ENCODE measurements at places on chromosomes 7 and 10. TPM values are rescaled to one million over a fixed set of nuclear protein-coding genes. Genes with fewer than 3 reads are reported as not detected.

- no peak for DNase-seq
Measured at GRCh38 chr10:105279101-105279500, 638.0 kb downstream of the SORCS3 start.

GRCh38 chr7:109552017-109552416 is 982.3 kb downstream of the DNAJB9 start:
- no peak for DNase-seq

- DNase-seq, result no peak
Measured at GRCh38 chr7:22688084-22688483, 38.9 kb upstream of the IL6 start.

GRCh38 chr7:131031099-131031868 is 296.4 kb upstream of the MKLN1 start:
- no peak for DNase-seq

- DNase-seq, result no peak
Measured at GRCh38 chr7:138097064-138097741, 20.9 kb downstream of the AKR1D1 start.

- DNase-seq, result no peak
Measured at GRCh38 chr7:21417647-21418046, 10.2 kb upstream of the SP4 start.

GRCh38 chr7:40219917-40220316 is 85.1 kb downstream of the SUGCT start:
- DNase-seq, result no peak

DNA sequence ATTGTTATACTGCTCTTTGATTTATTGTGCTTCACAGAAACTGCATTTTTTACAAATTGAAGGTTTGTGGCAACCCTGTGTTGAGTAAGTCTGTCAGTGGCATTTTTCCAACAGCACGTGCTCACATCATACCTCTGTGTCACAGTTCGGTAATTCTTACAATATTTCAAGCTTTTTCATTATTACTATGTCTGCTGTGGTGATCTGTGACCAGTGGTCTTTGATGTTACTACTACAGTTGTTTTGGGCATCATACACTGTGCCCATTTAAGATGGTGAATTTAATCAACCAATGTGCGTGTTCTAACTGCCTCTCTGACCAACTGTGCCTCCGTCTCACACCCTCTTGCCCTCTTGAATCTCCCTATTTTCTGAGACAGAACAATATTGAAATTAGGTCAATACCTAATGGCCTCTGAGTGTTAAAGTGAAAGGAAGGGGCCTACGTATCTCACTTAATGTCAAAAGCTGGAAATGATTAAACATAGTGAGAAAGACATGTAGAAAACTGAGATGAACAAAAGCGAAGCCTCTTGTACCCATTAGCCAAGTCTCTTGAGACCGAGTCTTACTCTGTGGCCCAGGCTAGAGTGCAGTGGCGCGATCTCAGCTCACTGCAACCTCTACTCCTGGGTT is 20.2 kb upstream of the ASL start:
- DNase-seq, result no peak

GRCh38 chr7:111531993-111532392 is 30.3 kb downstream of the IMMP2L start:
- no peak for DNase-seq

DNA sequence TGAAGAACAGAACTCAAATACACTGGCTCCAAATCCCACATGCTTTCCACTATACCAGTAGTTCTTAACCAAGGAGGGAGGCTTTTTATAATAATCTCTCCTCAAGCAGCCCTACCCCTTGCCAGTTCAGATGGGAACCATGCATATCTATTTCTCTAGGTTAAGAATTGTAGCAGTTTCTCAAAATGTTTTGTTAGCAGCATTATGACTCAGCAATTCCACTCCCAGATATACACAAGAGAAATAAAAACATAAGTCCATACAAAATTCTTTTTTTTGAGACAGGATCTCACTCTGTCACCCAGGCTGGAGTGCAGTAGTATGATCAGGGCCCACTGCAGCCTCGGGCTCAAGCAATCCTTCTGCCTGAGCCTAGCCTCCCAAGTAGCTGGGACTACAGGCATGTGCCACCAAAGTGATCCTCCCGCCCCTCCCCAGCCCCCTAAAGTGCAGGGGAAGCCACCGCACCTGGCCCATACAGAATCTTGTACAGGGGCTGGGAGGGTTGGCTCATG is 18.1 kb downstream of the YWHAG start:
- DNase-seq, result no peak

GRCh38 chr7:94782777-94783176 is 124.6 kb upstream of the PPP1R9A start:
- no peak for DNase-seq

DNA sequence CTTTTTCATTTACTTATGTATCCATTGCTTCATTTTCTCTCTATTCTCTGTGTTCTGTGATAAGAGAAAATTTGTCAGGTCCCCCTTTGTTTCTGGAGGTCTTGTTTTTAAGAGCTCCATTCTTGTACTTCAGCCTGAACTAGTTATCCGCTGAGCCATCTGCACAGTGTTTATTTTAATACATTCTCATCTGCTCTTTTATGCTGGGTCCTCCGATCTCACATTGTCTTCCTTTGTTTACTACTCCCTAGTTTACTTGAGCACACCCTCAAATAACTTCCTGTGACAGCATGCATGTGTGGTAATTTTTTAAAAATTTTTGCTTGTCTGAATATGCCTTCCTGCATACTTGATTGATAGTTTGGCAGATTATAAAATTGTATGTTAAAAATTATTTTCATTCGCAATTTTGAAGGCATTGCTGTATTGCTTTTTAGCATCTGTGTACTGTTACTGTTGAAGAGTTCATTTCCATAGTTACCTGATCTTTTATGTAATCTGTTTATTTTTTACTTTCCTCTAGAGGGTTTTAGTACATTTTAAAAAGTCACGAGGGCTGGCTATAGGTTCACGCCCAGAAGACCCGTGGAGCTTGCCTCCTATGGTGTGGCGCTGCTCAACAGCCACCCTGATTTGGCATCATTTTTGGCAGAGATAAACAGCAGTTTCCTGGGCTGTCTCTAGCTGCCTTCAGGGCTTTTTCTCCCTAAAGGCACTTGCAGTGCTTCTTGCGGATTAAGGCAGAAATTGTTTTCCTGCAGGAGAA is 31.9 kb downstream of the RSBN1L start:
- DNase-seq, result no peak

DNA sequence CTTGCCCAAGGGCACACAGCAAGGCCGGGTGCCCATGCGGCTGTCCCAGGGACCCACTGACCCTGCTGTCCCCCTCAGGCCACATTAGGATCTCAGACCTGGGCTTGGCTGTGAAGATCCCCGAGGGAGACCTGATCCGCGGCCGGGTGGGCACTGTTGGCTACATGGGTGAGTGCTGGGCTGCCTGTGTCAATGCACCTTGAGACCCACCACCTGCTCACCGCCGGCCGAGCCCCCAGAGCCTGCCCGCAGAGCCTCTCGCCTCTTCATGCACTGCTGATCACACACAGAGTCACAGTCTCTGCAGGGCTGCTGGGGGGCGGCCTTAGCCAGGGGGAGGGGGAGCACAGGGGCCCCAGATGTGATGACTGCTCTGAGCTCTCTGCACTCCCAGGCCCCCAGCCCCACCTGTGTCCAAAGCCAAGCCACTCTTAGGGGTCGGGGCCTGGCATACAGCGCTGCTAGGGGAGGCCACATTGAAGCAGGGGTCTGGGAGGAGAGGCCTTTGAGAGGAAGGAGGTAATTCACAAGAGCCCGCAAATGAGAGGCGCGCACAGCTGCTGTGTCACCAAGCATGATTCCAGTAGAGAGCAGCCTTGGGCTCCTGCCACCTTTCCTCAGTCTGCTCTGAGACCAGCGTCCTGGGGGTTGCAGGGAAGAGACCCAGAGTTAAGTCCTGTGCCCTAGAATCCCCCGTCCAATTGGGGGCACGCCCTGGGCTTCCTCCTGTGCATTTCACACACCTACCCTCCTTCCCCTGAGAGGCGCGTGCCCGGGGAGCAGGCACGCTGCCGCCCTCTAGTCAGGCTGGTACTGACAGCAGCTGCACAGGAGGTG is 100.4 kb downstream of the RGS10 start:
- DNase-seq, result no peak

GRCh38 chr7:99210265-99210970 is 2.5 kb upstream of the KPNA7 start:
- DNase-seq, result no peak

DNA sequence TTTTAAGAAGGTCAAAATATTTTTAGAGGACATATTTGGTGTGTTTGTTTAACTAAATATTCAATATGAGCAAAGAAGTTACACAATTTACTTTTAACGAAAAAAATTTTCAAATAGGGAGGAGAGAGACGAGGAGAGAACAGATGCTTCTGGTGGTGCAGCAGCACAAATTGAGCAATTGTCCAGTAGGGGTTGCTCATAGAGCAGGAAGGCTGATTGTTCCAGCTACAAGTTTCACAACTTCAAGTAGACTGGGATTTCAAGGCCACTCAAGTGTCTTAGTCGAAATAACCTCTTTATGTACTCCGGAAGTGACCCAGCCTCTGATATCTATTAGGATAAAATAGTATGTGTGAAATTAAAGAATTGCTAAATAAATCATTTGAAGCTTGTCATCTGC is 197.9 kb downstream of the HDAC9 start:
- DNase-seq, result no peak

GRCh38 chr10:26773633-26774032 is 76.1 kb downstream of the PDSS1 start:
- no peak for DNase-seq

GRCh38 chr7:42359946-42360345 is 122.9 kb upstream of the GLI3 start:
- DNase-seq, result no peak

DNA sequence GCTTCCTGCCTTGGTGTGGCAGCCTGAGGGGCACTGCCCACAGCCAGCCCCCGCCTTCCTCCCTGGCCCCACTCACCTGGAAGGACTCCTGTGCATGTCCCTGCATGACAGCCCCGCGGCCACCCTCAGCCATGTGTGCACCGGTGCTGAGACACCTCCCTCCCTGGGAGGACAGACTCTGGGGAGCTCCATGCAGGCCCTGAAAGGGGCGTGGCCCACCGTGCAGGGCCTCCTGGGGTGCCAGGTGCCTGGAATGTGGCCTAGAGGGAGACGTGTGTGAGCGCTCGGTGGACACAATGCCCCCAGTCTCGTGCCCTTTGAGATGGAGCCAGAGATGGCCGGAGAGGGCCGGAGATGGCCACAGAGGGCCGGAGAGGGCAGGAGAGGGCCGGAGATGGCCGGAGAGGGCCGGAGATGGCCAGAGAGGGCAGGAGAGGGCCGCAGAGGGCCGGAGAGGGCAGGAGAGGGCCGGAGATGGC is 59.1 kb upstream of the PPP2R2D start:
- DNase-seq, result no peak

DNA sequence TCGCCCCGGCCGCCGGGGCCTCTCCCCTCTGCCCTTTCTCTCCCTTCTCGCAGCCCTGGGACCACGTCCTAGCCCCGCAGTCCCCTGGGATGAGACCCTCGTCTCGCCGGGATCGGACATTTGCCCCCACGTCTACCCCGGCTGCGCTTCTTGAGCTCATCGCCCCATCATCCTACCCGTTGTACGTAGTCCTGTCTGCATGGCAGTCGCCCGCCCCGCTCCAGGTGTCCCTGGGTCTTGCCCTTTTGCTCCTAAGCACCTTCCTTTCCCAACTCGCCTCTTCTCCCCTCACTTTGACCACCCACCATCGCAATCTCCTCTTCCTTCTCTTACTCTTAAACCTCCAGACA is 582 bp downstream of the TPST1 start:
- DNase-seq, result peak; percentile 85

- DNase-seq, result no peak
Measured at GRCh38 chr10:86688398-86688921, 20.1 kb downstream of the LDB3 start.

- no peak for DNase-seq
Measured at GRCh38 chr7:90303241-90303640, 17.9 kb downstream of the FAM237B start.

- no peak for DNase-seq
Measured at GRCh38 chr7:124764847-124765400, 668 bp downstream of the GPR37 start.

DNA sequence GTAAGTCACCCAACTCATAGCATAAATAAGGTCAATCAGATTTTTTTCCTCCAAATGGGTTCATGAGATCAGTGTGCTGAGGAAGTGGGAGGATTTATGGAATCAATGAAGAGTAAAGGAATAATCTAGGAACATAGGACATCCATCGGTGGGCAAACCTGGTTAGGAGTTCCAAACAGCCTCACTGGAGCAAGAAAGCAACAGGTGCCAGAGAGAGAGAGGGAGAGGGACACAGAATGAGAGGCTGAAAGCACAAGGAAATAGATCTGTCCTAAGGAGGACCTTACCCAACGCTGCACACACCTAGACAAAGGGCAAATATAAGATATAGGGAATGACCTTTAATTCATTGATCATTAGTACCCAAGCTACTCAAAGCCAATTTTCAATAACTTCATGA is 119.5 kb upstream of the ANKRD1 start:
- DNase-seq, result no peak

DNA sequence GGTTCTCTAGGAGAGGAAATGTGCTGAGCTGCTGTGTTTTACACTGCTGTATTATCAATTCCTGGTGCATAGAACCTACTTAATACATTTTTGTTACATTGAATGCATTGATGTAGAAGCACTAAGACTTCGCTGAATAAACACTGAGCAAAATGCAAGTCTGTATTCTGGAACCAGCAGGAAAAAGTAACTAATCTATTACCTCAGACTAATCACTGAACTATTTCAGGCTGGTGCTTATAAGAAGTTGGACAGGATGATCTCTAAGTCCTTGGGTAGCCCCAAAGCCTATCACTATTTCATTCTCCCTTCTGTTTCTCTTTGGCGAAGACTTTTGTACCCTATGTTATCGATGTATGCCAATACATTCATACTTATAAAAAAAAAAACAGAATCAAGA is 87.2 kb upstream of the LRRTM3 start:
- DNase-seq, result no peak

GRCh38 chr10:63819753-63820329 is 298.6 kb downstream of the REEP3 start:
- DNase-seq, result no peak

DNA sequence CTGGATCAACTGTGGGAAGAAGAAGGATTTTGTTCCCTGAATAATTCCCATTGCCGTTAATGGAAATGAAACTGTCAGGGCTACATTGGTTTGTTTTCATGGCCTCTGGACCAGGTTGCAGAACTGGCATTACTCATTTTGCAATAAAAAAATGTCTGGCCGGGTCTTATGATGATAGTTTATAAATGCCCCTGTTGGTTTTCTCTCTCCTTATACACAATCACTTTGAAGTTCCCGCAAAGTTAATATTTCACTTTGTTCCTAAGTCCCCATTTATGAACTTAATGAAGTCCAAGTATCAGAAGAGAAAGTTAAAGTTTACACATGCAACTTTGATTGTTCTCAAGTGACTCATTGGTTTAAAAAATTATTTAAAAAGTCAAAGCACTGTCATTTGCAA is 150.7 kb upstream of the PRR15 start:
- DNase-seq, result no peak

Gene CUBN
- 4.4 TPM for total RNA-seq

Gene GIMAP8
- total RNA-seq, result 9.6 TPM

Gene PDAP1
- 48.1 TPM for total RNA-seq

Gene TMEM270
- not detected for total RNA-seq

Gene SORBS1
- 116 TPM for total RNA-seq

Gene SEMA3E
- 4.4 TPM for total RNA-seq

Gene ZNF727
- 5.4 TPM for total RNA-seq

Gene GPRIN2
- 5.6 TPM for total RNA-seq

Gene DPP6
- total RNA-seq, result 7.9 TPM

Gene PRR15
- total RNA-seq, result not detected

Gene ZNF365
- 0.74 TPM for total RNA-seq

Gene OPTN
- total RNA-seq, result 44.7 TPM
